ENCODE measurements at places on chromosomes 4 and X.

DNA sequence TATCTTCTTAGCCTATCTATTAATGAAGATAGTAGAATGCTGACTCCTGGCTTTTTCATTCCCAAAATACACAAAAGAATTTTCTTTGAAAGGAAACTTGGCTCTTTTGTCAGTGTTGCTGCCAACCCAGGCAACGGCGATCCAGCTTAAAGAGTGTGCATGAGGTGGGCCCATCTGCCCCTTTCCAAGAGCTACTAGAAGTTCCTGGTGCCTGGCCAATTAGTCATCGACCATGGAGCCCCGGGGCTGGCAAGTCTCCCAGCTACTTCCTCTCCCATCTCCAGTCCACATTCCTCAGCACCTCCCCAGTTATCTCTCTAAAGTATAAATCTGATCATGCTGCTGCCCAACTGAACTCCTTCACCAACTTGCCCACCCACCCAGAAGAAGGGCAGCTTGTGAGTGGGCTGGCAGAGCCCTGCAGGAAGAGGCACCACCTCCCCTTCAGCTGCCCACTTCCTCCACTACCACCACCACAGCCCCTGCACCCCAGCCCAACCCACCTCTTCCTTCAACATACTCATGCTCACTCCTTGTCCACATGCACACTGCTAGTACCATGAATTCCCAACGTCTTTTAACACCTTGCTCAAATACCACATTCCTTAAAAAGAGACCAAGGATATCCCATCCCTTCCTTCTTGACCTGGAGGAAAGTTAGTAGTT lies 158.2 kb upstream of the MAP3K15 start:
- no peak for DNase-seq

GRCh38 chr4:86596807-86597206 lies 2.7 kb downstream of the PTPN13 start:
- no peak for DNase-seq

DNA sequence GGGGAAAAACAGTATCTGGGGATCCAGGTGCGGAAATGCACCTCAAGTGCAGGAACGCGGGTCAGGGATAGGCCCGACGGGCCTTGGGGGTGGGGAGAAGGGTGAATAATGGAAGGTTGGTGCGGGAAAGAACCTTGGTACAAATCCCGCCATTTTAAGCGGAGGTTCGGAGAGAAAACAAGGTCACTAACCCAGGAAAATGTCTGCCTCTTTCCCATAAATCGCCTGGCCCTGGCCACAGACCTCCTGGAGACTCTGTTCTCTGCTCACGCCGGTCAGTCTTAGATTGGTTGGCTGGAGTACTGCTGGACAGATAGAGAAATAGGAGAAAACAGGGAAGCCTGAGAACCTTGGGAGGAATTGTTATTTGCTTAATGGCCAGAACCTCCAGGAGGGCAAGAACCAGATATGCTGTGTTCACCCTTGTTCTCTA lies 897 bp upstream of the FBXL5 start:
- no peak for DNase-seq

- DNase-seq = no peak
Observed at GRCh38 chr4:102787096-102787881, 26.5 kb upstream of the MANBA start.

DNA sequence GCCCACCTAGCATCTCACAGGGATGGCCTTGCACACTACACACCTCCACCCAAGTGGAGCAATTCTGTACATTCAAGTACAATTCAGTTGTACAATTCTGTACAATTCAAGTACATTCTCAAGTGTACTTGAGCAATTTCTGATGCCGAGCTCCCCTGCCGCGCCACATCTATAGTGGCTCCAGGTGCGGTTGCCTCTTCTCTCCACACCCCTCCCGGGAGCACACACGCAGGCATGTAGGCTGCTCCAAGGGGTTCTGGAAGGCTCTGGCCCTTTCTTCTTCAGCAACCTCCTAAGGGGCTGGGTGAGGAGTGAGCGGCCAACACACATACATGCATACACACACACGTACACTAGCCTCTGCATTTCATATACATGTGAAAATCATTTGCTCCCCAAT lies 18.9 kb upstream of the DUSP9 start:
- DNase-seq = no peak

- no peak for DNase-seq
Observed at GRCh38 chr4:98873059-98873458, 55.9 kb downstream of the EIF4E start.

DNA sequence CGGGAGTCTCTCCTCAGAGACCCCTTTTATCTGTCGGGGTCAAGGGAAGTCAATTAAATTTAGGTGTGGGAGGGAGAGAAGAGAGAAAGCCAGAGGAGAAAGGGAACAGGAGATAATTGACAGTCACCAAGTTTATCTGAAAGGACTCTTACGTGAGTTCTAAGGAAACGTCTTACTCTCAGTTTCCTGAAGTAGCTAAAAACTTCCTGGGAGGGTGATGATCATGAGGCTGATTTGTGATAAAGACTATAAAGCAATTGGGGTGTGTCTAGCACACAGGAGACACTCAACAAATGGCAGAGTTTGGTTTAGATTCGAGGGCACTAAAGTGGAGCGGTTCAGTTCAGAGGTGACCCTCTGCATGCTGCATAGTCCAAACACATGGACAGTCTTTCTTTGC lies 254.1 kb downstream of the FBXW7 start:
- DNase-seq = peak; percentile 21

DNA sequence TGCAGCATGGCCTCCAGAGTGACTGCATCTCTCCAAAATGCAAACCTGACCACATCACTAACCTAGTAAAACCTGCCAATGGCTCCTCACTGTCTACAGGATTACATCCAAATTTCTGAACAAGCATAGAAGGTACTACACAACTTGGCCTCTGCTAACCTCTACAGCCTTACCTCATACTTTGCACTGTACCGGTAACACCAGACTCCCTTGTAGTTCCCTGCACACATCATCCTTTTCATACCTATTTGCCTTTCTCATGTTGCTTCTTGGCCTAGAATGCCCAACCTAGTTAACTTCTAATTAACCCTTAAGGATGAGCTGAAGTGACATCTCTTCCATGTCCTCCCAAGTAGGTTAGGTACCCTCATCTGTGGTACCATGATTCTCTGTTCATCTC lies 33.4 kb upstream of the KCNE5 start:
- DNase-seq = no peak

GRCh38 chr4:34176609-34177008 lies 2067.7 kb downstream of the ARAP2 start:
- DNase-seq = no peak

DNA sequence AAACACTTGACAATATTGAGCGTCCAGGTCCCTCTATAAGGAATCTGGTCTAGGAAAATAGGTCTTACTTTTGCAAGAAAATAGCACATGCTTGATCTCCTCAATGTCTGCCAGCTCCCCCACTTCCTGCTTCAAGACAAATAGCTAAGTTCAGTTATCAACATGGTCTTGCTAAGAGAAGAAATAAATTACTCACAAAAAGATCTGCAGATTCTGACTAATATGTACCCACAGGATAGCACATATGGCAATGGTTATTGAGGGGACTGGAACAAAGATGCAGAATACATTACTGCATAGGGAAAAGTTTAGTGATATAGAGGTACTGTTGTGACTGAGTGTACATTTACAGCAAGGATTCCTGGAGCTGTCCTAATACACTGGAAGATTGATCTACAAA lies 457.5 kb upstream of the GRID2 start:
- no peak for DNase-seq

GRCh38 chrX:5307416-5307815 lies 921.3 kb downstream of the NLGN4X start:
- DNase-seq = no peak

GRCh38 chr4:53943345-53944085 lies 120.9 kb downstream of the CHIC2 start:
- DNase-seq = no peak

DNA sequence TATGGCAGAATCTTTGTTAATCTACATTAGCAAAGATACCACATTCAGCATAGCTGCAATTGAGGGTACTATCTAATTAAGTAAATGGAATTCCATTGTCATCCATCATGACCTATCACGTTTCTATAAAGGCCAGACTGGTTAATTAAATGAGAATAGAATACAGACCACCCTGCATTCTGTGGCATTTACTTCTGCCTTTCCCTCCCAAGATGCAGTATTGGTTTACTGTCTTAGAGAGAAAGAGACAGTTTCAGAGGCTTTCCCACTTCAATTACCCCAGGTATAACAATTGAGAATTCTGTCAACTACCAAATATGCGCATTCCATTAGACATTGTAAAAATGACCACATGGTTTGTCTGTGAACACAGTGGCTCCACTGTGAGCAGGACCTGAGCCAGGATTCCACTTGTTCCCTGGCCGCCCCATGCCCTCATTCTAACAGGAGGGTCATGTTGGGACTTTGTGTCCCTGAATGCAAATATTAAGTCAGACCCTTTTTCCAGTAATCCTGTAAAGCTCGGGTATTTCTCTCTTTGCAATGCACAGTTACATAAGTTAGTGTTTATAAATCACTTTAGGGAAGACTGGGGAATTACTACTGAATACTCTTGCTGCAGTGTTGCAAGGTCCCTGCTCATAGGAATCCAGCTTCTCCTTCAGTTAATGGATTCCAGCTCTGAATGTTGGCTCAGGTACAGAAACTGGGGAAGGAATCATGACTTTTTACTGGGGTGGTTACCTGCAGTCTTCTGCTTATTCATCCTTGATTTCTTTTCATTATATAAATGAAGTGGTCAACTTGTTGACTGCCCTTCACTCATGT lies 261.0 kb downstream of the PDGFC start:
- DNase-seq = no peak

GRCh38 chr4:147913137-147913536 lies 181.2 kb downstream of the ARHGAP10 start:
- DNase-seq = no peak

DNA sequence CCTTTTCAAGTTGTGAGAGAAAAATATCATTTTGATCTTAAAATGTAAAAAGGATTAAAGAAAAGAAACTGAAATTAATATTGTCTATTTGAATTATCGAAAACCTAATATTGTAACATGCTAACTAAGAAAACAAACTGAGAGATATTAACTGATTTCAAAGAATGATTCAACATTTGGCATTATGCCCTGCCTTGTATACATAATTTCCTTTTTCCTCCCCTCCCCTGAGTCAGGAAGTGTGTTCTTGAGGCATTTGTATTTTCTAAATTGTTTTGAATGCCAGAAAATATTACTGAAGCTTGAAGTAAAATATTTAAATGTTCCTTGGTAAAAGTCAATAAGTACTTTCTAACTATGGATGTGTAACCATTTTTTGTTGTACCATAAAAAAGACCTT lies 49.4 kb downstream of the RPS6KA3 start:
- peak; percentile 39 for DNase-seq

- no peak for DNase-seq
Observed at GRCh38 chr4:69731241-69731640, 29.2 kb downstream of the SULT1B1 start.

GRCh38 chr4:149223659-149224058 lies 592.0 kb downstream of the IQCM start:
- no peak for DNase-seq

GRCh38 chr4:25449270-25449669 lies 72.2 kb downstream of the ANAPC4 start:
- no peak for DNase-seq

GRCh38 chr4:150974750-150975149 lies 40.3 kb downstream of the LRBA start:
- no peak for DNase-seq

- DNase-seq = no peak
Observed at GRCh38 chr4:14254926-14255325, 627.4 kb upstream of the BOD1L1 start.

DNA sequence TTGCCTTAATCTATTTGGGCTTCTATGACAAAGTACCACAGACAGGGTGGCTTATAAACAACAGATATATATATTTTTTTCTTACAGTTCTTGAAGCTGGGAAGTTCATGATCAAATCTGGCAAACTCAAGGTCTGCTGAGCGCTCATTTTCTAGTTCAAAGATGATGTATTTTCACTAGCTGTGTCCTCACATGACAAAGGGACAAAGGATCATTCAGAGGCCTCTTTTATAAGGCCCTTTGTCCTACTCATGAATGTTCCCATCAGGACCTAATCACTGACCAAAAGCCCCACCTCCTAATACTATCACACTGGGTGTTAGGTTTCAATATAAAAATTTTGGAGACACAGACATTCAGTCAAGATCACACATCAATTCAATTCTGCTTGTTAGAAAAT lies 2025.2 kb downstream of the PCDH7 start:
- no peak for DNase-seq

DNA sequence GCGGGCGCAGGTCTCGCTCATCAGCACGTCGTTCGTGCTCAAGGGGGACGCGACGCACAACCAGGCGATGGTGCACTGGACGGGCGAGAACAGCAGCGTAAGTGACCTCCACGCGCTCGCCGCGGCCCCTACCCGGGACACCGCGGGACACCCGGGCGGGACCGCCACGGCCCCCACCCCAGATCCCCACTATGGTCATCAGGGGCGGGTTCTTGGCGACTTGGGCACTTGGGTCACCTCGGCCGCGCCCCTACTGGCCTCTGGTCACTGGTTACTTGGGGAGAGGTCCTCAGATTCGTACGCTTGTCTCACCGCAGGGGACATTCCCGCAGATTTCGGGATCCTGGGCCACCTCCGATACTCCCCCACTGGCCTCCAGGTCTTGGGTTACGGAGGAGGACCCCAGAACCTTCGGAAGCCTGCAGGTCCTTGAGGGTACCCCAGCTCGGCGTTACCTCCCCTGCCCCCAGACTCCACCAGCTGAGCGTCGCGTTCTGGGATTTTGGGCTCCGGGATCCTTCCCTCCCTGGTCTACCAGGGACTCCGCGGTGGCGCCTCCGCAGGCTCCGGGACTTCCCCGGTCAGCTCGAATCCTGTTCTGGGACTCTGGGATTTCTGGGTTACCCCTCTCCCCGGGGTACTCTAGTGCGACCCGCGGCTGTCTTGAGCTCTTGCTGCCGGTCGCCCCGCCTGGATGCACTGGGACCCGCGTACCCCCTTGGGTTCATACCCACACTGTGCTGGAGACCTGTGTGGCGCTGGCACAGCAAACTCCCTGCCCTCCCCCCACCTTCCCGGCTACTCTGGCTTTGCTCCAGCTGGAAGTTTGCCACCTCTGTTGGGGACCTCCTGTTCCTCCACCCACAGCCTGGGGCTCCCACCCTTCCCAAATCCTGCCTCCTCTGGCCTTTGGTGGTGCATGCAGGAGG lies 956 bp downstream of the SORCS2 start:
- DNase-seq = no peak

DNA sequence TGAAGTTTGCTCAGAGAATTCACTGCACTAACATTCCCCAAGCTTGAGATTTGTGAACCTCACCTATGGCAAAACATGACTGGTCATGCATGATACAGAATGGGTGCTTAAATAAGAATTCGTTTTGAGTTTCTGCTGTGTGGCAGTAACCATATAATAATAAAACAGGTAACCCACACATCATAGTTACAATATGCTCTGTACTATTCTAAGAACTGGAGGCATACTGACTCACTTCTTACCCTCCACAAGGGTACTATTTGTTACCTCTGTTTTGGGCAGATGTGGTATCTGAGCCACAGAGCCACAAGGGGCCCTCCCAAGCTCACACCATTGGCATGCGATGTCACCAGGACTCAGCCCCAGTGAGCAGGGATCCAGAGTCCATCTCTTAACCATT lies 17.6 kb downstream of the SLC2A9 start:
- no peak for DNase-seq
